ENCODE measurements at places on chromosomes 13 and 19. TPM values are rescaled to one million over a fixed set of nuclear protein-coding genes. Genes with fewer than 3 reads are reported as not detected.

The MCF2L gene
- total RNA-seq: 0.86 TPM

The TGFBR3L gene
- total RNA-seq: 4.2 TPM

The NKG7 gene
- total RNA-seq: 428 TPM

The ABHD8 gene
- 12.2 TPM for total RNA-seq

The SULT2B1 gene
- not detected for total RNA-seq

The CNFN gene
- total RNA-seq: not detected

The DYRK1B gene
- 14.2 TPM for total RNA-seq

The GIPR gene
- 11.4 TPM for total RNA-seq

The NALCN gene
- not detected for total RNA-seq

The HCN2 gene
- 3.1 TPM for total RNA-seq

The MBD3L3 gene
- not detected for total RNA-seq

The TNFRSF19 gene
- total RNA-seq: 0.33 TPM

The LRFN3 gene
- 13.5 TPM for total RNA-seq

The CEACAM4 gene
- total RNA-seq: not detected

The KLF5 gene
- total RNA-seq: 1.6 TPM

The PSG6 gene
- not detected for total RNA-seq
